ENCODE measurements at places on chromosomes 16 and 17.

- no peak for DNase-seq
Observed at GRCh38 chr17:9200699-9201359, 179.5 kb downstream of the NTN1 start.

- DNase-seq, result no peak
Observed at GRCh38 chr16:35750157-35750689, 2290.8 kb downstream of the TP53TG3F start.

DNA sequence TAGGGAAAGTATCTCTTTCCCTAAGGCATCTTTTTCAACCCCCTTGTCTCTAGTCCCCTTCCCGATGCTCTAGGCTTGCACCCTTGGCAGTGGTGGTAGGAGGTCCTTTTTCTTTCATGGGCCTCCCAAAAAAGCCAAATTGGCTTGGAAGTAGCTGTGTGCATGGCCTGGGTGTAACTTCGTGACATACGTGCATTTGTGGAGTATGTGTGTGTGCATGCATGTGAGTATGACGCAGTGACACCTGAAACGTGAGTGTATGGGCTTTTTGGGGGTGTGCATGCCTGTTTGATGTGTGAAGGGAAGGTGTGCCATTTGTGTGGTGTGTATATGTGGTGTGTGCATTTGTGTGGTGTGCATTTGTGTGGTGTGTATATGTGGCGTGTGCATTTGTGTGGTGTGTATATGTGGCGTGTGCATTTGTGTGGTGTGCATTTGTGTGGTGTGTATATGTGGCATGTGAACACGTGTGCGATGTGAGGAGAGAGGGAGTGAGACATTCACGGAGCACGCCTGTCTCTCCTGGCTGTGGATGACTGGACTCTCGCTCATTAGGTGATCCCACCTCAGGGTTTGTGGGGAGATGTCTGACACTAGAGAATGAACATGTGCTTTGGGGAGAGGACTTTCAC is 15.7 kb downstream of the IGFBP4 start:
- no peak for DNase-seq

- DNase-seq, result no peak
Observed at GRCh38 chr17:34581446-34582184, 2.2 kb downstream of the TMEM132E start.
